Mesenteric fat pad (tissue), 1 donor: ENCODE measurements at places on chromosomes 7 and 10.

DNA sequence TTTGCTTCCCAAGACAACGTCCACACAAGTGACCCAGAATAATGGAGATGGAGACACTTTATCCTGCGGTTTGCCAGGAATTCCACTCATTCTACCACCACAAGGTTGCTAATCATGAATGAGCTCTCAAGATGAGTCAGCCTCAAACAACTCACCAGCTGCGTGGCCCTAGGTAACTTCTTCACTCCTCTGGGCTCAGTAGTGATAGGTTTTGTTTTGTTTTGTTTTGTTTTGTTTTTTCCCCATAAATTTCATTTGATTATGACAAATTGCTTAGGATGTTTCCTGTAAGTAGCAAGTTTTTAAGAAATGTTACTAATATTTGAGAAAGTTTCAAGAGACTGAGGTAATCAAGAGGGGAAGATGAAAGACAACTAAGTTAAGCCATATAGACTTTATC, 286.8 kb downstream of the PARD3 start:
- no peak for DNase-seq

GRCh38 chr10:77319557-77319956, 318.1 kb downstream of the KCNMA1 start:
- DNase-seq = no peak

GRCh38 chr10:5625992-5626777, 40.2 kb downstream of the ASB13 start:
- no peak for DNase-seq

GRCh38 chr7:104206841-104207240, 972 bp downstream of the ORC5 start:
- DNase-seq = no peak

- peak; percentile 99 for DNase-seq
Measured at GRCh38 chr7:30284298-30285066, at the start of gene ZNRF2. Gene ZNRF2, plus strand, starts transcription at chr7:30284597. Its CDS starts 761 bp downstream, at chr7:30285358.

DNA sequence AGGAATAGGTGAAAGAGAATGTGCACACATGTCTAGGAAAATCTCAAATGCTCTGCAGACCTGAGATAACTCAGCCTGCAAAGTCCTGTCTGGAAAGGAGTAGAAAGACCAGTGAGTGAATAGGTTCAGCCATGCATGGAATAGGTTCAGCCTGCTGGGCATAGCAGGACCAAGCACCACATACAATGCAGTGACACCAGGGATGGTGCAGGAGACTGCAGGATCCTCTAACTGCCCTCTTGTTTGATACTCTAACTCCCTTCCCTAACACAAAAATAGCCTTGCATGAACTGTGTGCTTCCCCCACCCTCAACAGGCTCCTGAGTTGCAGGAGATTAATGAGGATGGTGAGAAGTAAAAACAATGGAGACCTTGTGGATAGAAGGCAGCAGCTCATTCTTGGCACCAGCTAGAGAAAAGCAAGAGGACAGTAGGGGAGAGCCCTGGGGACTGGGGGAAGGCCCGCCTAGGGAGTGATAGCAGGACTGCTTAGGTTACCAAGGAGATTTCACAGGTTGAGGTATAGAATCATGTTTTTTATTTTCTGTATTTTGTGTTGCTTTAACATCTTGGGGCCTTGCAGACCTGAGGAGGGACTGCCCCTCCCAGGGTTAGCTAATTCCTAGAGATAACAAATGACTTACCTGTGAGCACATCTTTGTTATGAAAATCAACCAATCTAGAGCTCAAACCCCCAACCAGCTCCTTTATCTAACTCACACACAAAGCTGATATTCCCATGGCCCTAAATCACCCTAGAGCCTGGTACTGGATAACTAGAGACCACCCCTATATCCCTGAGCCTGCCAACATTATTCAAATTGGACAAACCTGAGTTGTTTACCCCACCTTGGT, 187.8 kb downstream of the PLPP4 start:
- no peak for DNase-seq

DNA sequence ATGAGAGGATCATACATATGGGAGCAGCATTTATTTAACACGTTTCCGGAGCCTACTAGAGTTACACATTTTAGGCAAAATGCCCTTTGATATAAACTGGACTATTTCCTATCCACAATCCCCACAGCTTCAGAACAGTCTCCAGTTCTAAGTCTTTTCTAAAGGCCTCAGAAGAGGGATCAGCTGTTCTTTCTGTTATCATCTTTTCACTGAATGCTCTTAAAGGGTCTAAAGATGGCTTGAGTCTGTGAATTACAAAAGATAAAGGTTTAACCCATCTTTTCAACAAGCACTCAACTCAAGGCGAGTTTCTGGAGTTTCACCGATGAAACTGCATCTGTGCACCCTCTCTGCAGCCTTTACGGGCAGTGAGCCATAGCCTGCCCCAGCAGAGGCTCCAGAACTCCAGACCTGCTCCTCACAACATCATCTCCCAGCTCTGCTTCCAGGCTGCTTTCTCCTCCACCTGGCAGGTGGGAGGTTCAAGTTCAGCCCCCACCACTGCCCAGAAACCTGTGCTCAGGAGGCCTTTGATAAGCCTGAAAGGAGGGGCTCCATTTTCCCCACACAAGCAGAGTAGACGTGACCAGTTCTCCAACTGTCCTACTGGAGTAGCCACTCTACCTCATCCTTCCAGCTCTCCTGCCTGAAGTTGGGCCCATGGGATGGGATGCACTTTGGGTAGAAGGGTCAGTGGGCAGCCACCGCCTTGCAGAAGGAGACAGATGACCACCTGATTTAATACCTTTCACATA, 53.4 kb downstream of the HSPA12A start:
- DNase-seq = peak; percentile 68
